ENCODE measurements at places on chromosomes 3 and 15.

DNA sequence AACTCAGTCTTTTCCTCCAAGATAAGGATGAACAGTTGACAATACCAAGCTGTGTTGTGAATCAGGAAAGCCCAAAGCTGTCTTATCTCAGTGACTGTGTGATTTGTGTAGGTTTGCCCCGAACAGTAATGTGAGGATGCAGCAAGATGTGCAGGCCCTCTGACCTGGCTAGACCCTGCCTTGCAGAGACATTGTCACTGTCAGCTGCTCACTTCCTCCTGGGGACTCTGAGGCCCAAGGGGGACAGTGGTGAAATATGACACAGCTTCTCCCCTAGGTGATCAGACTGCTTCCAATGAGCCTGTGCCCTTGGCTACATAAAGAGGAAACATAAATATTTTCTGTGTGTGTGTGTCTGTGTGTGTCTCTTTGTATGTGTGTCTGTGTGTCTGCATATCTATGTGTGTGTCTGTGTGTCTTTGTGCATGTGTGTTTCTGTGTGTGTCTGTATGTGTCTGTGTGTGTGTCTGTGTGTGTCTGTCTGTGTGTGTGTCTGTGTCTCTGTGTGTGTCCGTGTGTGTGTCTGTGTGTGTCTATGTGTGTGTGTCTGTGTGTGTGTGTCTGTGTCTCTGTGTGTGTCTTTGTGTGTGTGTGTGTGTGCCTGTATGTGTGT lies 21.7 kb downstream of the LRRK1 start:
- DNase-seq, result no peak

GRCh38 chr3:42246091-42246490 lies 19.9 kb downstream of the CCK start:
- no peak for DNase-seq

- no peak for DNase-seq
Measured at GRCh38 chr3:94162700-94163099, 99.8 kb downstream of the NSUN3 start.

DNA sequence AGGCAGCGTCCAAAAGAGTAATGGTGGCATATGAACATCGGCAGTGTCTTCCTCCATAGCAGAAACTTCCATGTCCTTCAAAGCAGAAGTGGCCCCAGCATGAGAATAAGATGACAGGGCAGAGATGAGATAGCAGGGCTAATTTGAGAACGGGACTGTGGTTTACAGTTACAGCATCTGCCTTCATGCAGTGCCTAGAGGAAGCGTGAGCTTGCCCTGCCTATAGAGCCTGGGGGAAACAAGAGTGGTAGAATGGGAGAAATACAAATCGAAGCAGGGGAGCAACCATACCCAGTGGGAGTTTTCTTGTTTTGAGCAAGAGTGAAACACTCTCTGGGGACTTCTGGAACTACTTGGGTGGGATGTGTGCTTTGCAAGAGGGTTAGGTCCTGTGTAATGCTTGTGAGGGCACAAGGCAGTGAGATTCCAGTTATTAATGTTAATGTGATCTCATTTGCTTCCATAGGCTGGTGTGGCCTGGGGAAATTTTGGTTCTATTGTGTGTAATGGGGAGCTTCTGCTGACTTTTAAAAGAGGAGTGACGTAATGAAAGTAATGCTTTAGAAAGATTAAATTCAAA lies 616.9 kb downstream of the ZIC1 start:
- no peak for DNase-seq

- no peak for DNase-seq
Measured at GRCh38 chr3:31462050-31462569, 70.6 kb upstream of the STT3B start.

- no peak for DNase-seq
Measured at GRCh38 chr15:38620851-38621594, 56.4 kb upstream of the RASGRP1 start.

DNA sequence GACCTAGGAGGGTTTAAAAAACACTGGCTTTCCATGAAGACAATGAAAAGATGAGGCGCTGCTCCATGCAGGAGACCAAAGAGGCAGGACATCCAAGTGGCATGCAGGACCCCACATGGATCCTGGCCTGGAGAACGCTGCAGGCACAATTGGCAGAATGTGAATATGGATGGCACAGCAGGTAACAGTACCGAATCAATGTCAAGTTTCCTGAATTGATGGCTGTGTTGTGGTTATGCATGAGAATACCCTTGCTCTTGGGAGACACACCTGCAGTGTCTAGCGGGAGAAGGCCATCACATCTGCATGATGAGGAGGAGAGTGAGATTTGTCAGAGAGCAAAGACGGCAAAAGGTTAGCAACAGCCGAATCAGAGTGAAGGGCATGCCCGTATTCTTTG lies 74.3 kb upstream of the SEC13 start:
- no peak for DNase-seq

GRCh38 chr3:37855363-37855970 lies 6.2 kb upstream of the CTDSPL start:
- DNase-seq, result peak; percentile 82

DNA sequence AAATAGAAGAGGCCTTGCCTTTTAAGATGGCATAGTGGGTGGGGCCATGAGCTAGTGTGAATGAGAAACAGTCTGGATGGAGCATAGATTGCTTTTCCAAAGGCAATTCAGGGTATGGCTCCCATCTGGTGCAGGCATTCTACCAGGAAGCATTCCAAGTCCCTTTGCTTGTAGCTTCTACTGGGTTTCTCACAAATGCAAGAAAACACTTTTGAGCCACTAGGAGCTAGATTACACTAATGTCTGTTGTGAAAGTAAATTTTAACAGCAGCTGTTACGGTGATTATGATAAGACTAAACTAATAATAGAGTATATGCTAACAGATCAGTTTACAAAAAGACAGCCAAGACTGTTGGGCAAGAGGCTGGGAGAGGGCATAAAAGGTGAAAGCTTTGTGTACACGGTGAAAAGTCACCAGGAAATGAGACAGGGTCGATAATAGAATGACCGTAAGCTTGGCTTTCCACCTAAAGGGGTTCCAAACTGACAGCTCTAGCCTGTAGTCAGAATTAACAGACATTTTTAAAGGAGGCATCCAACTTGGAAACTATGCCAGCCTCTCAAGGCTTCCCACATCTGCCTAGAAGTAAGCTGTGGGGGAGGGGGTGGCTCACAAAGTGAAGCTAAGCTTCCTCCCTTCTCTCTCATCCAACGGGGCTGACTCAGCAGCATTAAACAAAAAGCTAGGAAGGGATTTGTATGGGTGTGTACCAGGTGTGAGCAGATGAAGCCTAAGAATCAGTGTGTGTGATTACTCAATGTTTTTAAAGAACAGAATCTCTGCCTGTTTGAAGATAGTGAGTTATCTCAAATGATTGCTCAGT lies 61.1 kb upstream of the GPD1L start:
- DNase-seq, result no peak

GRCh38 chr15:89448825-89449224 lies 47.6 kb downstream of the RHCG start:
- no peak for DNase-seq

GRCh38 chr15:27696530-27696929 lies 402.6 kb downstream of the OCA2 start:
- DNase-seq, result no peak

DNA sequence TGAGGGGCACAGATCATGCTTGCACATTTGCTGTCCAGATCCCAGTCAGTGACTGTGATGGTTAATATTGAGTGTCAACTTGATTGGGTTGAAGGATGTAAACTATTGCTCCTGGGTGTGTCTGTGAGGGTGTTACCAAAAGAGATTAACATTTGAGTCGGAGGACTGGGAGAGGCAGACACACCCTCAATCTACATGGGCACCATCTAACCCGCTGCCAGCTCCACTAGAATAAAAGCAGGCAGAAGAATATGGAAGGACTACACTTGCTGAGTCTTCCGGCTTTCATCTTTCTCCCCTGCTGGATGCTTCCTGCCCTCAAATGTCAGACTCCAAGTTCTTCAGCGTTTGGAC lies 5.1 kb downstream of the GP9 start:
- DNase-seq, result no peak

- DNase-seq, result no peak
Measured at GRCh38 chr3:118801899-118802298, 232.7 kb downstream of the IGSF11 start.

GRCh38 chr15:67840749-67841512 lies 1.1 kb upstream of the RNU6-1 start:
- DNase-seq, result peak; percentile 50

DNA sequence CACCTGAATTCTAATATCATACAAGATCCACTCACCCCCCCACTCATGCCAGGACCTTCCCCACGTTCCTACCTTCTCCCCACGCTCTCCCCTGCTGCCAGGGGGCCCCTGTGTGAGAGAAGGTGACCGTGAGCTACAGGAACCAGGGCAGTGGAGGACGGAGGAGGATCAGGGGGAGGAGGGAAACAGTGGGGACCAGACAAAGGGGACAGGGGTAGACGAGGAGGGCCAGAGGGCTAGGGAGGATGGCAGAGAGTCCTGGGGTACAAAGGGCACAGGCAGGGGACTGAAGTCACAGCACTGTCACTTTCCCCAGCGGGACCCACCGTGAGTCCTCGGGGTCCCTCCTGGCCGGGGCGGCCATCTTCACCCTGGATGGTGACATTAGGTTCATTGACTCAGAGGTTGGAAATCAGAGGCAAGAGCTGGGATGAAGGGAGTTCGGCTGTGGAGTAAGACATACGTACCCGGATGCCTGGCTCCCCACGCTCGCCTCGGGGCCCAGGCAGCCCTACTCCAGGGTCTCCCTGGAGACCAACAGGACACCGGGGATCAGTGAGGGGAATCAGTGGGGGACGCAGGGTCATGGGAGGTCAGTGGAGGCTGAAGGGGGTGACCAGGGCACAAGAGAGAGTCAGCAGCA lies 6.3 kb upstream of the UCN2 start:
- no peak for DNase-seq

- no peak for DNase-seq
Measured at GRCh38 chr15:36599620-36600433, 20.4 kb downstream of the CDIN1 start.

- no peak for DNase-seq
Measured at GRCh38 chr3:163159306-163159705, 1662.7 kb downstream of the OTOL1 start.

GRCh38 chr3:107739227-107739626 lies 216.5 kb downstream of the BBX start:
- DNase-seq, result no peak

- no peak for DNase-seq
Measured at GRCh38 chr15:90844696-90845095, 23.7 kb upstream of the FURIN start.

GRCh38 chr3:144096016-144096415 lies 124.4 kb downstream of the DIPK2A start:
- no peak for DNase-seq

GRCh38 chr3:67898916-67899315 lies 244.5 kb upstream of the SUCLG2 start:
- DNase-seq, result no peak

DNA sequence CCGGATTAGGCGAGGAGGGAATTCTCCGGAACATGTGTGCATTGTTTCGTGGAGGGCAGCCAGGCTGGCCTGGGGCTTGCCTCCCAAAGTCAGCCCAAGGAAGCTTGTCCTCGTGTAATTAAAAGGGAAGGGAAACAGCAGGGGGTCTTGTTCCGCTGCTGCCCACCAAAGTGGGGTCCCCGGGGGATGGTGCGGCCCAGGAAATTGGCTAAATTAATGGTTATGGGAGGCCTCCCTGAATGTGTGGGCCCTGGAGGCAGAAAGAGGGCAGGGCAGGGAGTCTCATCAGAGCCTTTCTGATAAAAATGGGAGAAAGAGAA lies 118.1 kb downstream of the OPA1 start:
- DNase-seq, result no peak

- DNase-seq, result no peak
Measured at GRCh38 chr3:61132062-61132461, 119.2 kb downstream of the FHIT start.

DNA sequence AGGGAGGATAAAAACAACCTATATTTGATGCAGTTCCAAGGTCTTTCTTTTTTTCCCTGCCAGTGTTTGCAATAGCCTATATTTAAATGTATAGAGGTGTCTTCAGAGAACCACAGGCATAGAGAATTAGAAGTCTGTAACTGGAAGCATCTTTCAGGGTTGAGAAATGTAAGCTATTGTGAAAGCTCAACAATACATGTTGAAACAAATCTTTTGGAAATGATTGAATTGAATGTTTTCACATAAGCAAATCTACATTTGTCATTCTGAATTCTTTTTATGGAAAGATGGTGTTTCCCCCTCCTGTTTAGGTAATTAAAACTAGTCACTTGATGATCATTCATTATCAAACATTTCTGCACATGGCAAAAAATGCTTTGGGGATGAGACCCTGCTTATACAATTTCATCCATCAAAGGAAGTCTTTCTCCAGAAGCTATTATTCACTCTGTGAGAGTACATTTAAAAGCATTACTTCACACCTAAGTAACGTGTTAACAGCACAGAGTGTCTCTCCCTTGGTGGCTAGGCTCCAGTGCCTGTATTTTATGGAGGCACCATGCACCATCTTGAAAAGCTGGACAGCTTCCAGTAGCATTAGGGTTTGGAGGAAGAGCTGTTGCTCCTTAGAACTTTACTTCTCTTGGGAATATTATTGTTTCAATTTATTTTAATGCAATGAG lies 406.2 kb downstream of the LSAMP start:
- no peak for DNase-seq

- DNase-seq, result no peak
Measured at GRCh38 chr3:156705761-156706616, 31.6 kb downstream of the TIPARP start.

- DNase-seq, result no peak
Measured at GRCh38 chr3:44883999-44884431, 9.6 kb downstream of the TGM4 start.

- DNase-seq, result no peak
Measured at GRCh38 chr15:78429477-78429876, 8.5 kb upstream of the IREB2 start.

DNA sequence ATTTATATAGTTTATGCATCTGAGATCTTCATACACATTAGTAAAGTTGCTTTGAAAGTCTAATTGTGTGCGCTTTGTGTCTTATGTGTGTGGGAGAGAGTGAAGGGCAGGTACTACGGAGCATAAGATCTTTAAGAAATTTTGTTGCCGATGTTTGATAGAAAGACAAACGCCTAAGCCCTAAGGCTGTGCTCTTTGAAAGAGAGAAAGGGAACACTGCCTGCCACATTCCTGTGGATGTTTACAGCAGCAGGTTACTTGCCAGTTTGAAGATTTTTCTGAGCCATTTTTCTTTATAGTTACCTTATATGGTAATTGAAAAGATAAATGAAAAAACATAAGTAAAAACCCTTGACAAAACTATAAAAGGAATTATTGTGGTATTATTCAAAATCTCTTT lies 17.0 kb downstream of the DTWD1 start:
- no peak for DNase-seq

DNA sequence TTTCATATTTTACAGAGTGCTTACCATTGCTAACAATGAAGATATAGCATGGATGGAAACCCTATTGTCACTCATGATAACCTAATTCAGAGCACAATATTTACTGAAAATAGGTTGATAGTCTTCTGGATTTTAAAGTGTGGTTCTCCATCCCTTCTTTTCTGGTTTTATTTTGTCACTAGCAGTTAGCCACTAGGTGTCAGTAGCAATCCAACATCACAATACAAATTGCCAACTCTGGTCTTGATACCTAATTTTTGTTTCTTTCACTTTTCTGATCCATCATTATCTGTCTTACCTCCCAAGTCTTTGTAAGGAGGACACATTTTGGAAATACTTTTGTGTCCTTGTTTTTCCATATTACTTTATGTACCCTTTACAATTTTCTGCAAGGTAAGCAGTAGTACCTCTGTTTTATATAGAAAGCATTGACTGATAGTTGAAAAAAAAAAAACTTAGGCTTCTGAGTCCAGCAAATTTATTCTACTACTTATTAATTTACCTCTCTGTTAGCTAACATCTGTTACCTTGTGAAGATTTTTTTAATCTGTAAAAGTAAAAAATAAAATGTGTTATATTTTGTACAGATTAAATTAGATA lies 28.3 kb upstream of the CRYBG3 start:
- DNase-seq, result no peak

GRCh38 chr3:38711321-38711720 lies 61.8 kb upstream of the SCN5A start:
- DNase-seq, result no peak

Data from activated CD8-positive, alpha-beta memory T cell treated with anti-CD3 and anti-CD28 coated beads, Interleukin-2, amount 10 ng/mL, durations not matched to agents 7 days and 5 days (primary cell).